Suppressor macrophage treated with lipopolysaccharide for 1 hour (primary cell): ENCODE measurements at places on chromosomes 7 and 10.

- no peak for DNase-seq
Observed at GRCh38 chr7:46059308-46060020, 138.4 kb upstream of the IGFBP3 start.

DNA sequence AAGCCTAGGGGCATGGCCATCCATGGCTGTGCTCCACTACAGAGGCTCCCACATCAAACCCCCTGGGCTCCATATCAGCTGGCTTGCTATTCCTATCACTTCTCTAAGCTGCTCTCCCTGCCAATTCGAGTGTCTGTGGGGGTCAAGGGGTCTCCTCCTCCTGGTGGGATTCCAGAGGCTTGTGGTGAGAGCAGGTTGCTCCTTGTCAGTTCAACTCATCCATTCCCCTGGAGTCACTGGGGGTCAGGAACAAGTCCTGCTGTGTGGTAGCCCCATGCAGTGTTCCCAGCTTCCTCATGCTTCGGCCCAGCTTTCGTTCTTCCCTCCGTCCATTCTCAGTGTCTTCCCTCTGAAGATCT is 86.6 kb upstream of the UNC5B start:
- no peak for DNase-seq

GRCh38 chr7:48472640-48473039 is 301.4 kb downstream of the ABCA13 start:
- no peak for DNase-seq

DNA sequence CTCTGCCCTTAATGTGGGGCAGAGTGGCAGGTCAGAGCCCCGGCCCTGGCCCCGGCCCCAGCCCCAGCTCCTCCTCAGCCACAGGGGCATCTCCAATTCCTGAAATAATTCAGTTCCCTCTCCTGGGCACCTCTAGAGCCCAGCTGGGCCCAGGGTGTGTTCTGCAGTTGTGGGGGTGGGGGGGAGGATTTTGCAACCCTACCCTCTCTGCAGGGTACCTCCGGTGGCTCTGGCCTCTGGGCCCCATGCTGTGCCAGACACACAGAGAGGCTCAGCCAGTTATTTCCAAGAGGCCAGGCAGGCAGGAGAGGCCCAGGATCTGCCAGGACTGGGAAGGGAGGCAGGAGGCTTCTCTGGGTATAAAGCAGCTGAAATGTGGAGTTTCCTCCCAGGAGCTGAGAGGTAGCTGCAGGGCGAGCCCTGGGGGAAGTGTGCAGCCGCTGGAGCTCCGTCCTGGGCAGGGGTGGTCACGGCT is 47.9 kb downstream of the PWWP2B start:
- DNase-seq = no peak

GRCh38 chr10:99843310-99843709 is 60.9 kb downstream of the ABCC2 start:
- DNase-seq = no peak

GRCh38 chr10:79304479-79305087 is 42.7 kb upstream of the PPIF start:
- DNase-seq = no peak

GRCh38 chr7:42843205-42843800 is 68.6 kb downstream of the C7orf25 start:
- no peak for DNase-seq

DNA sequence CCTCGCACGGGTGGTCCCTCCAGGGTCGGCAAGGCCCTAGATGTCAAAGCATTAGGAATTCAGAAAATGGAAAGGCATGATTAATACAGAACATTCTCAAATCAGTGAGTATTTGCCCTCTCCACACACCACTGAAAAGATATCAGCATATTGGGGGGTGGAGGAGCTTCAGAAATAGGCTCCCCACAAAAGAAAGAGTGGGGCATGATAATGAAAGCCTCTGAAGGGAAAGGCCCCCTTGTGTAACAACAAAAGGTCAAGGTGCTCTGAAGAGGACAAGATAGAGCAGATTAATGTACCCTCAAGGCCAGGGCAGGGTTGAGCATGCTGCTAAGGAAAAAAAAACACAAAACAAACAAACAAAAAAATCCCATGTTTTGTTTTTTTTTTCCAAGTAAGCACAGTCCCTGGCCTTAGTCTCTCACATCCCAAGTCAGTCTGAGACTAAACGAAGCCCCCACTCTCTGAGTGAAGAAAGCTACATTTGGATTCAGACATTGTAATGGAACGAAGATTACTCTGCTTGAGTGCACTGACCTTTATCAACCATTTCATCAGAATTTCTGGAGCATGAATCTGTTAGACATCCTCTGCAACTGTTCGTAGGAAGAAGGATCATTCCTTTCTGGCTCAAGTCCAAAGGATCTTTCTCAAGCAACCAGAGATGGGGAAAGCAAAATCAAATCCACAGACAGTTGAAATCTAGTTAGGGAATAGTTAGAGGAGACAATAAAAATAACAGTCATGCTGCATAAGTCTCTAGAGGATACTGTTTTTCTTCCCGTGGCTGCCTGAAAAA is 27.4 kb upstream of the DGKI start:
- DNase-seq = no peak

- no peak for DNase-seq
Observed at GRCh38 chr7:71935674-71936073, 476.5 kb downstream of the CALN1 start.

- no peak for DNase-seq
Observed at GRCh38 chr7:23955600-23956149, 245.7 kb downstream of the STK31 start.

DNA sequence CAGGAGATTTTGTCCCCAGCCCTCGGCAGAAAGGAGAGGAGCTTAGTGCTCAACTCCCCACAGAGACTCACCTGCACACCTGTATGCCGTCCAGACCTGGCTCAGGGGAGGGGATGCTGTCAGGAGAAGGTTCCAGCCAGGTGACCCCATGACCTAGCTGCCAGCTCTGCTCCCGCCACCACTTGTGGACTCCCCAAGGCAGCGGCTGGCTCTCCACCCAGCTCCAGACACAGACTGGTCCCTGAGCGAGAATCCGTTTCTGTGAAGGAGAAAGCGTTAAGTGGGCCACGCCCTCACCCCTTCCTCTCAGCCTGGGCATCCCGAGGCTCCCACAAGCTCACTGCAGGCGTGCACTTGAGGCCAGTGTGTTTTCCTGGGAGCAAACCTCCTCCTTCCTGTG is 76.4 kb downstream of the RGS10 start:
- DNase-seq = no peak

GRCh38 chr10:124288486-124288885 is 130.2 kb downstream of the OAT start:
- no peak for DNase-seq

- no peak for DNase-seq
Observed at GRCh38 chr7:1853986-1854865, 184.1 kb downstream of the ELFN1 start.

DNA sequence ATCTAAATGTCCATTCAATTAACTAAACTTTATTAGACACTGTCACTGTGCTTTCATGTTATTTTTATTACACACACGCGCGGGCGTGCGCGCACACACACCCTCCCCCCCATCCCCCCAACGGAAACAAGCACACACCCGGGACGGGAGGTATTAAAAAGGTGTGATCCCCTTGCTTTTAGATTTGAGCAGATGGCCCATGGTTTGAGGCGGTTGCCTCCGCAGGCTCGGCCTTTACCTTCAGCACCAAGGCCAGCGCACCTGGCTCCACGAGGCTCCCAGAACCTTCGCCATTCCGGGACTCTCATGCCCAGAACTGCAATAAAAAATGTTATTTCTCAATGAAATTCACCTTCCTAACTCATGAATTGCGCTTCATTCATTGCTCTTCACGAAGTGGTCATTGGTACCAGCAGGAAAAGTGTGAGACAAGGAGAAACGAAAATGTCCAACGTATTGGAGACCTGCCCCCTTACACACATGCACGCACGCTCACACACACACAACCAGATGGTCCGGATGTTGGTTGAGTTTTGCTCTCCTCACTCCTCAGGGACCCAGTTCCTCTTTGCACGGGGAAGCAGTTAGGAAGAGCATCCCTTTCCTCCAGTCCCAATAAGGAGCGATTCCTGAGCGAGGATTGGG is 20.8 kb upstream of the PTF1A start:
- no peak for DNase-seq

GRCh38 chr7:42924223-42924838 is 7.6 kb downstream of the PSMA2 start:
- no peak for DNase-seq

- peak; percentile 86 for DNase-seq
Observed at GRCh38 chr7:5773661-5774086, 7.8 kb downstream of the RNF216 start.

DNA sequence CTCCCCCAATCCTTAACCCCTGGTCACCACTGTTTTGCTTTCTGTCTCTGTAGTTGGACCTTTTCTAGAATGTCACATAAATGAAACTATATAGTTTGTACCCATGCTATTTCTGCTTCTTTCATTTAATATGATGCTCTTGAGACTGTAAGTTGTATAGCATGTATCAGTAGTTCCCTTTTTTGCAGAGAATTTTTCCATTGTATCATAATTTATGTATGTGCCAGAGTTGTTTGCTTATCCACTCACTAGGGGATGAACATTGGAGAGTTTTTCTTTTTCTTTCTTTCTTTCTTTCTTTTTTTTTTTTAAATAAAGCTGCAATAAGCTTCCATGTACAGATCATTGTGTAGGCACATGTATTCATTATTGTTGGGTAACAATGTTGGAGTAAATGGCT is 544.8 kb downstream of the CNTNAP2 start:
- no peak for DNase-seq

GRCh38 chr7:99368750-99369389 is 5.7 kb upstream of the ARPC1B start:
- no peak for DNase-seq

DNA sequence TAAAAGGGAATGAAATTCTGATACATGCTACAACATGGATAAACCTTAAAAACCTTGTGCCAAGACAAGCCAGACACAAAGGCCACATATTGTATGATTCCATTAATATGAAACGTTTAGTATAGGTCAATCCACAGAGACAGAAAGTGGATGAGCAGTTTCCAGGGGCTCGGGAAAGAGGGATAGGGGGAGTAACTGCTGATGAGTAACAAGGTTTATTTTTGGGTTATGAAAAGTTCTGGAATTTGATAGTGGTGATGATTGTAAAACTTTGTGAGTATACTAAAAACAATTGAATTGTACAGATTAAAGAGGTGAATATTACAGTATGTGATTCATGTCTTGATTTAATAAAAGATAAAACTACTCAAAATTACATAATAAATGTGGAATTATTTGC is 19.1 kb upstream of the SLC13A1 start:
- no peak for DNase-seq
